ENCODE measurements at places on chromosomes 2 and 18. TPM values are rescaled to one million over a fixed set of nuclear protein-coding genes. Genes with fewer than 3 reads are reported as not detected.

DNA sequence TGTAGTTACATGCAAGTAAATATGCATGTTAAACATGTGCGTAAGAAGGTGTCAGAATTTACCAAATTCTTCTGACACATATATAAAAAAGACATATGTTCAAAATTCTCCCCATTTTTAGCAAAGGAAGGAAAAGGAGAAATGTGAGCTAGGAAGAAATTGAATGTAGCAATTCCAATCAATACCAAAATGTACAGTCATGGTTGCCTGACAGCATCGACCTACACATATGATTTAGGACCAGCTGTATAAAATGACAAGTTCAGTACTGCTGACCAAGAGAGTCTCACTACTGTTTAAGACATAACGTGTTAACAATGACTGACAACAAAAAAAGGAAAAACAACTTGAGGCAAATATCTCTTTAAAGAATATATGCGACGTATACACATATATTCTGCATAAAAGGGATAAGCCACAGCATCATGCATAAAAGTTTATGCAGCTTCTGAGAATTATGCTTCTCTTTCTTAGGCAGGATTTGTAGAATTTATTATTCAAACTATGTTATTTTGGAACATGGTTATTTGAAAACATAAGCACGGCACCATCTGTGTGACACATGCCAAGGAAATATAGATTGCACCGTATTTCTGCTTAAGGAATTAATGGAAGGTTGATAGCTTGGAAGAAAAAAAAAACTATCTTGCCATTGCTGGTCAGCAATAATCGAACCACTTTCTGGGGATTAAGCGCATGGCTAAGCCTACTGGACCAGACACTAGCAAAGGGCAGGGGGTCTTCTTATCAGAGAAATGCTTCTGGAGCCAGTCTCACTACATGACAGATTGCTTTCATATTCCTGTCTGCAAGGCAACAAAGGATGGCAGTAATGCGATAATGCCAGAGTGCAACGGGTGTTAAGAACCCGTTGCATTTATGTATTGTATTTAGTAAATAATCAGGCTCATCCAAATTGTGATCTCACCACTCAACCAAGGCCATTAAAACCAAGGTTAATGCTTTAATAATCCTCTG lies 154.0 kb downstream of the WDPCP start:
- no peaks in the 10 kb centered on the region for H3K4me1 ChIP-seq
- peaks cover 5% of the 10 kb centered on the region for H3K36me3 ChIP-seq
- H3K27ac ChIP-seq = no peak overlapping the region
- DNase-seq = no peak

DNA sequence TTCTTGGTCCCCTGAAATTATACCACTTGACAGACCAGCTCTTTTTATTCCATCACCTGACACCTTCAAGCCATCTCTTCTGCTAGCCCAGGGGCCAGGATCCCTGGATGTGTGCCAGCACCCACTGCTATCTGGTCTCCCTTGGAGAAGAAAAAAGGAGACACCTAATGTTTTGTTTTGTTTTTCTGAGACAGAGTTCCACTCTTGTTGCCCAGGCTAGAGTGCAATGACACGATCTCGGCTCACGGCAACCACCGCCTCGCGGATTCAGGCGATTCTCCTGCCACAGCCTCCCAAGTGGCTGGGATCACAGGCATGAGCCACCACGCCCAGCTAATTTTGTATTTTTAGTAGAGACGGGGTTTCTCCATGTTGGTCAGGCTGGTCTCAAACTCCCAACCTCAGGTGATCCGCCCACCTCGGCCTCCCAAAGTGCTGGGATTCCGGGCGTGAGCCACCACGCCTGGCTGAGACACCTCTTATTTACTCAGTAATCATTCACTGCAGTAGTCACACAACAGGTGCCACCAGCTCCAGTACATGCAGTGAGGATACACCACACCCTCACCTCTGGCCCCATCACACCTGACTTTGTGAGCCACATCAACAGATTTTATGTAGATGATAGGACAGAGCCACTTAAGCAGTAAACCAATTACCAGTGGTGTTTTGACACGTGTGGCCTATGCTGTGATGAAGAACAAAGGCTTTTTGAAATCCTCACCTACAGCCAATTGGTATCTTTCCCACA lies 42.8 kb upstream of the PCBP1 start:
- no peak overlapping the region for H3K27ac ChIP-seq
- peaks cover 14% of the 10 kb centered on the region for H3K4me1 ChIP-seq
- no peak for DNase-seq
- no peak overlapping the region for H3K4me3 ChIP-seq

- H3K27ac ChIP-seq = no peak overlapping the region
- H3K4me3 ChIP-seq = peak overlapping the region; percentile 59
- peak; percentile 54 for DNase-seq
- no peaks in the 10 kb centered on the region for H3K27me3 ChIP-seq
- H3K36me3 ChIP-seq = no peaks in the 10 kb centered on the region
Measured at GRCh38 chr18:34493099-34493544, 217.0 kb upstream of the DTNA start.

GRCh38 chr2:51612387-51612786 lies 580.5 kb upstream of the NRXN1 start:
- H3K4me1 ChIP-seq = no peaks in the 10 kb centered on the region
- H3K27ac ChIP-seq = no peak overlapping the region
- no peaks in the 10 kb centered on the region for H3K36me3 ChIP-seq
- DNase-seq = no peak
- no peaks in the 10 kb centered on the region for H3K27me3 ChIP-seq

GRCh38 chr2:173290518-173290917 lies 64.2 kb upstream of the CDCA7 start:
- no peak overlapping the region for H3K27ac ChIP-seq
- no peaks in the 10 kb centered on the region for H3K36me3 ChIP-seq
- no peak overlapping the region for H3K4me3 ChIP-seq
- DNase-seq = no peak
- no peaks in the 10 kb centered on the region for H3K27me3 ChIP-seq
- no peaks in the 10 kb centered on the region for H3K4me1 ChIP-seq

- DNase-seq = no peak
- no peak overlapping the region for H3K4me3 ChIP-seq
- H3K27me3 ChIP-seq = no peaks in the 10 kb centered on the region
- no peaks in the 10 kb centered on the region for H3K36me3 ChIP-seq
Measured at GRCh38 chr2:208608122-208608835, 201.7 kb downstream of the PTH2R start.

- H3K4me3 ChIP-seq = no peak overlapping the region
- no peak for DNase-seq
- H3K36me3 ChIP-seq = no peaks in the 10 kb centered on the region
- no peaks in the 10 kb centered on the region for H3K27me3 ChIP-seq
- no peak overlapping the region for H3K27ac ChIP-seq
- H3K4me1 ChIP-seq = no peaks in the 10 kb centered on the region
Measured at GRCh38 chr2:13638181-13638580, 921.4 kb downstream of the TRIB2 start.

DNA sequence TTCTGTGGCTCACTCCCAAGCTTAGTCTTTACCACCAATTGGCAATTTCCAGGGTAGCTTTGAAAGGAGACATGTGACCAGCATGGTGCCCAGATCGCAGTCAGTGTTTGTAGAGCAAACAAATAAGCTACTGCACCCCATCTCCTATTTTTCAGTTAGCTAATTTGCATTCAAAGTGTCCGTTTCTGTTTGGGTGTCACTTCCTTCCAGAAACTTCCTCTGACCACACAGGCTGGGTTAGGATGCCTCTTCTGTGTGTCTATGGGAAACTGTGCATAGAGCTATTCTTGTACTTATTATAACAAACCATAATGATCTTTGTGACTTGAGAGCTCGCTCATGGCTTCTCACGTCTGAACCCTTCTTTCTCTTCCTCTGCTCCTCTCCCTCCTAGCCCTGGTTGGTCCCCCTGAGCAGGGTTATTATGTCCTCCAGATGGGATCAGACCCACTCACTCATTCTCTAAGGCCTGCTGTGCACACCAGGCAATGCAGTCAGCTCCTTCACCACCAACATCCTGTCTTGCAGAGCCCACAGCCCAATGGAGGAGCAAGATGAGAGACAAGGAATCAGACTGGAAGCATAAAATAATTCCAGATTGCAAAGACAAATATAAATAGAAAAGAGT lies 101.2 kb upstream of the ALK start:
- peaks cover 16% of the 10 kb centered on the region for H3K4me1 ChIP-seq
- no peak for DNase-seq
- no peaks in the 10 kb centered on the region for H3K36me3 ChIP-seq
- no peak overlapping the region for H3K4me3 ChIP-seq
- H3K27ac ChIP-seq = no peak overlapping the region
- H3K27me3 ChIP-seq = no peaks in the 10 kb centered on the region

GRCh38 chr2:15337996-15338666 lies 223.0 kb downstream of the NBAS start:
- H3K4me3 ChIP-seq = no peak overlapping the region
- no peaks in the 10 kb centered on the region for H3K27me3 ChIP-seq
- DNase-seq = no peak

DNA sequence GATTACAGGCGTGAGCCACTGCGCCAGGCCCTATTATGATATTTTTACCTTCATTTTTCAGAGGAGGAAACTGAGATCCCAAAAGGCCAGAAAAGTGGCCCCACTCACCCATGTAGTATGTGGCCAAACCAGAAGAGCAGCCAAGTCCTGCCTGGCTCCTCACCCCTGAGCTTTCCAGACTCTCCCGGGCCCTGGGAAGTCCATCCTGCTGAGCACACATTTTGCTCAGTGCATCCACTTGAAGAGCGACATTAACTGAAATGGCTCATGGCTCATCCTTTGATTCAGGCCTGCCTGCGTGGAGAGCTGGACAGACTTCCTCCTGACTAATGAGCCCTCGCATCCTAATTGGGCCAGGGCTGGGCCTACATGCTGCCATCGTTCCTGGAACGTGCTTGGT lies 9.5 kb upstream of the NGEF start:
- no peaks in the 10 kb centered on the region for H3K27me3 ChIP-seq
- H3K4me3 ChIP-seq = no peak overlapping the region
- no peak for DNase-seq
- H3K36me3 ChIP-seq = no peaks in the 10 kb centered on the region
- no peaks in the 10 kb centered on the region for H3K4me1 ChIP-seq

DNA sequence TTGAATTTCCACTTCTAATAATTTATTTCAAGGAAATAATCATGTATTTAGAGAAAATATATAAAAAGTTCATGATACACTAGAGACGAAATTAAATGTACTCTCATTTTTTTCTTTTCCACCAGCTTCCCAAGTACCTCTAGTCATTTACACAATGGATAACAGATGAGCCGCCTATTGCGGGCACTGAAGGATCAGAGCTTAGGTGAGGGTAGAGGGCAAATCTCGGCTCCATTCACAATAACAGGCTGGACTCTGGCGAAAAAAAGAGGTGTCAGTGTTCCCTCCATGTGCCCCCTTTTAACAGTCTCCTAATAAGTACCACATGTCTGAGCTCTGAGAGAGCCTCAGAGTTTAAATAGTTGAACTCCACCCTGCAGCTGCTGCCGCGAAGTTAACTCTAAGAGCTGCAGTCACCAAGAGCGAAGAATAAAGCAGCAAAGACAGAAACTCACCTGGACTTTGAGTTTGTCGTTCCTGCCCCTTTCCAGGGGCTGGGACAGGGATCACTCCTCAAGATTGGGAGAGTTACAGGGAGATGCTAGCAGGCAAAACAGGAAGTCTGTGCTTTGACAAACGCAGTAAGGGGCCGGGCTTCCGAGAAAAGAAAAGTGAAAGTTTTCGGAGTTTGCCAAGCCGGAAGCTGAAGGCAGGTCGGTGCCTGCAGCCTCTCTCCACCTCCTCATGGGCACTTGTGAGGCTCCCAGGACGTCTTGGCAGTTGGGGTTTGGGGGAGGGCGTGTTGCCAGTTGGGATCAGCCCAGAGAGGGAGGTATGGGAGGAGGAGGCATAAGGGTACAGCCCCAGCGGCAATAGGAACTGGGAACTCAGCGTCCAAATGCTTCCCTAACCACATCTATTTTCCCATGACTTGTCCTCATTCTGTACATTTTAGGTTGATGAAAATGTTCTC lies at the start of gene SP110:
SP110 (minus strand) TSS at position 566 of the 913 bp plus-strand sequence. CDS start 3,057 bp downstream, outside the sequence.
- peaks cover 8% of the 10 kb centered on the region for H3K27me3 ChIP-seq
- peak; percentile 64 for DNase-seq
- H3K4me1 ChIP-seq = no peaks in the 10 kb centered on the region
- no peak within 1 kb of the TSS for H3K27ac ChIP-seq
- H3K36me3 ChIP-seq = no peaks in the 10 kb centered on the region

DNA sequence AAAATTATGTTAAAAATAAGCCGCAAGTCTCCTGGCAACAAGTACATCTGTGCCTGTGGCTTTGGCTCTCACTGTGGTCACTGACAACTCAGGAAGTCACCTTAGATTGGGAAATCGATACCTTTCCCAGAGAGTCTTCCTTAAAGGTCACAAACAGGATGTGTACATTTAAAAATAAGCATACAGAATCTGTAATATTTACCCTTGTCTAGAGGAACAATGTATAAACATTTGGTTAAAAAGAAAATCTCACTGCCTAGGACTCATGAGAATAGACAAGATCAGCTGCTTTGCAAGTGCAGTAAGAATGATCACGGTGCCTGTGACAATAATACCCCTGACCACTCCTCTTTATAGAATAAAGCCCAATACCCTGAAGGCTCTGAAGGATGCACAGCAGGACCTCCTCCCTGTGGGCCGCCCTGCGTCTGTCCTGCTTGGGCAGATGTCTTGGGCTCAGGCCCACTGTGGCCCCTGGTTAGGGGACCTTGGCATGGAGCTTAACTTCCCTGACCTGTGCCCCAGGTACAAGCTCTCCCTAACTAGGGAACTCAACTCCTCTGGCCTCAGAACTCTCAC lies 98.0 kb upstream of the MGAT4A start:
- no peak overlapping the region for H3K27ac ChIP-seq
- no peaks in the 10 kb centered on the region for H3K4me1 ChIP-seq
- DNase-seq = no peak
- no peaks in the 10 kb centered on the region for H3K36me3 ChIP-seq
- H3K27me3 ChIP-seq = peaks cover 10% of the 10 kb centered on the region
- no peak overlapping the region for H3K4me3 ChIP-seq

DNA sequence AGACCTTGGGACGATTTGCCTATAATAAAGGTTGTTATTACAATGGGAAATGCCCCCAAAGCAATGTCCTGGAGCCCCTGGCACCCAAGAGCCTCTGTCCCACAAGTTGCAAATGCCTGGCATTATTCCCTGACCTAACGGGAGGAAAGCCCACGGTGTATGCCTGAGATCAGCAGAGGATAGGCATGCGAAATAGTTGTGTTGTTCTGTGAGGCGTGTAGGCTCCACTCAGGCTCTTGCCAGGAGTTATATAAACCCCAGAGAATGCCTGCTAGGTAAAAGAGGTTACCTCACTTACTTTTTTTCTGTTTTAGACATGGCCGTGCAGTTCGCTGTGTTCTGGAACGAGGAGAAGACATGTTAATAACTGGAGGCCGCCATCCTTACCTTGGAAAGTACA lies 52.1 kb downstream of the AOX1 start:
- DNase-seq = no peak
- no peaks in the 10 kb centered on the region for H3K4me1 ChIP-seq
- H3K36me3 ChIP-seq = no peaks in the 10 kb centered on the region
- no peak overlapping the region for H3K27ac ChIP-seq
- H3K27me3 ChIP-seq = no peaks in the 10 kb centered on the region

Gene OTOF
- total RNA-seq = not detected

Gene INPP5D
- 0.47 TPM for total RNA-seq

Gene RAB6D
- not detected for total RNA-seq

Gene DPP4
- 0.08 TPM for total RNA-seq

All from SJCRH30 (cell line).